Activated naive CD4-positive, alpha-beta T cell treated with anti-CD3 and anti-CD28 coated beads, Interleukin-2, amount 50 U/mL, for 72 hours (primary cell): ENCODE measurements at places on chromosomes 12 and 14.

GRCh38 chr12:57491393-57492280 is 3.8 kb downstream of the MARS1 start:
- DNase-seq = no peak

- no peak for DNase-seq
Measured at GRCh38 chr14:72172049-72172448, 239.8 kb downstream of the RGS6 start.

DNA sequence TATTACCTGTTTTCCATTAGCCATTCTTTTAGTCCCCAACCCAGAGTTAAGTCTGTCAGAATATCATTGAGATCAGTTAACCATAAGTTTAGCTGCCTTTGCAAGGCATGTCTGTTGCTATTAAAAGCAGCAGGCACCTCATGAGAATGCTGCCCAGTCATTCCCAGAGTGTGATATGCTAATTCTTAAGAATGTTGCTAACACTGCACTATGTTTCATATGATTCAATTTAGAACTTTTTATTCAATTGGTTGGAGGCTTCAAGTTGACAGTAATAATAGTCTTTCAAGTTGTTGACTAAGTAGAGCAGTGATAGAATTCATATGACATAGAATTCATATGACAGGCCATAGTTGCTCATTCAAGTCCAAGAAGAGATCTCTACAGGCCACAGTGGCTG is 292.3 kb downstream of the FUT8 start:
- DNase-seq = no peak

DNA sequence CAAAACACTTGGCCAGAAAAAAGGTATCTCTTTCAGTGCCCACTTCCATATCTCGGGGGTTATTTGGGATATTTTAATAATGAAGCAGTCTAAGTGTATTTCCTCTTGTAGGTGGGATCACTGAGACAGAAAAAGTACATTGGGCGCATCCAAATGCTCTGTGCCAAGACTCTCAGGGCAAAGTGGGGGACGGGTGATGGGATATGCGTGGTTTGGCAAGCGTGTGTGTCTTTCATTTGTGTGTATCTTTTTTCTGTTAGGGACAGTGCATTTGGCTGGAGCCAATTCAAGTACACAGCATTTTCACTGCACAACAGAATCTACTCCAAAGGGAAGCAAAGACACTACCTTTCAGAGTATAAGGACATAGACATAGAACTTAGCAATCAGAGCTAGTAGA is 29.3 kb downstream of the SSPN start:
- no peak for DNase-seq
